ENCODE measurements at places on chromosomes 4 and X. TPM values are rescaled to one million over a fixed set of nuclear protein-coding genes. Genes with fewer than 3 reads are reported as not detected.

CTAG1B gene
- not detected for total RNA-seq

CYTL1 gene
- total RNA-seq, result 1.1 TPM

RRH gene
- 1.1 TPM for total RNA-seq

CDX4 gene
- not detected for total RNA-seq

TLR10 gene
- total RNA-seq, result 2.5 TPM

DNA sequence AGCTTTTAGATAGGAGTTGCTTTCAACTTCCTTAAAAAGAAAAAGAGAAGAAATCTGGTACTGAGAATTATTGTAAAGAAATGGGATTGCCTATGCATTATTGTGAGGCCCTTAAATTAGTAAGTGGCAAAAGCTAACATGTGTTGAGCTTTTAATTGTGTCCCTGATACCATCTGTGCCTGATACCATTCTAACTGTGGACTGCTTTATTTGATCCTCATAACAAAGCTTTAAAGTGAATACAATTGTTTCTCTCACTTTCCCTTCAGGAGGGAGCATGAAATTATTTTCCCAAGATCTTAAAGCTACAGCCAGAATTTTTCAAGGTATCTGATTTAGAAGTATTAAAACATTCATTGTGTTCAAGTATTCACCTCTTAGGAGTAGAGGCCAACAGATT lies 9.9 kb downstream of the KCTD8 start:
- DNase-seq, result no peak

- no peak for DNase-seq
Observed at GRCh38 chrX:120365320-120365719, 3.4 kb downstream of the ATP1B4 start.

GRCh38 chr4:139966383-139966782 lies 187.6 kb downstream of the MAML3 start:
- DNase-seq, result no peak

DNA sequence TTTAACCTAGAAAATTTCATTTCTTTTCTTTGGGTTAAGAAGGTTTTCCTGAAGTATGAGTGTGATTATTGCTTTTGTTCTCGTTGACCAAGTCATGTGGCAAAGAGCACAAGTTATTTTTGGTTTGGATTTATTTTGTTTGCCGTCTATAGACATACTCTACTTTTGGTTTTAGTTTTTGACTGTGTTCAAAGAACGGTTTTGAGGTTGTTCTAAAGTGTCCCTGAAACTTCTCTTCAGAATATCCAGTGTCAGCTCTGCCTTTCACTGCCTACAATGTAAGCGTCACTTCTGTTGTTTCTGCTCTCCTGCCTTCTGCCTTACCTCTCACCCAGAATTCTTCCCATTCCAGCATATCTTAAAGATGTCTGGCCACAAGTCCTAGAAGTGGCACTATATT lies 812.2 kb downstream of the C4orf33 start:
- DNase-seq, result no peak

GRCh38 chr4:67083496-67083895 lies 461.8 kb downstream of the CENPC start:
- no peak for DNase-seq

DNA sequence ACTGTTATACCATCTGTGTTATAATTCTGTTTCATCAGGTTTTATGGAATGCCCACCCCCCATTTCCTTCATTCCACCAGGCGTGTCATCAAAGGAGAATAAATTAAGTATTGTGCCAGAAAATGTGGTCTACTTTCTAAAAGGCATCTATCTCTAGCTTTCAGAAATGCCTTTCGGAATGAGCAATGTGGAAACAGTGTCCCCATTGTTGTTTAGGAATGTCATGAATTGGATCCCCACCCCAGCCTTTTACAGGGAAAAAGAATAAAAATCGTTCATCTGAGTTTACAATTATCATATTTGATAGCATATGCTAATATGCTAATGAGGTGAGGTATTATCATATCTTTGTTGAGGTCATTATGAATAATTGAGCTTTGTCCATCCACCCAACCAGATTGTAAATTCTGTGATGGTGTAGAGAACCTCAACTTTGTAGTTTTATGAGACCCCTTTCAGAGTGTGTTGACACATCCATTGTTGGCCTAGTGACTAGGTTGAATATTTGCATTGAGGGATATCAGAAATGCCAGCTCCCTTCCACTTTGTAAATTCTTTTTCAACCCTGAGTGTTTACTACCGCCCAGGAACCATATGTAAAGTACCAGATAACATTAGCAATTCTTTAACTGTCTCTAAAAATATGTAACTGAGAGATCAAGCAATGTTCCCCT lies 56.2 kb upstream of the CCDC160 start:
- DNase-seq, result no peak

DNA sequence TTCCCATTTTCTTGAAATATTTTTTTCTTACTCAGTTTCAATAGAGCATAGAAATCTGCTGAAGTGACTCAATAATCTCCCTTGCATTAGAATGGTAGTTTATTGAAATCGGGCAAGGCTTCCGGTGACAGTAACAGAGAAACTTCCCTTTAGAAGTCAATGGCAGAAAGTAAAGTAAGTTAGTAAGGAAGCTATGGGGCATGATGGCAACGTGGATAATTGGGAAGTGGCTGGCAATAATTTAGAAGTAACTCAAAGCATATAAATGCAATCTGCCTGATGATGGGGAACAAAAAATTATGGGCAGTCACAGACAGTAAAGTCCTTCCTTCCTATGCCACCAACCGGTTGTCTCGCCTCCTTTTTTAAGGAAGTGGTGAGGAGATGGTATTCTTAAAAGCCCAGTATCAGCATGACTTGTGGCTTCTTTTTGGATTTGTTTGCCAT lies 7.6 kb downstream of the CYBB start:
- DNase-seq, result no peak

GRCh38 chr4:111127841-111128240 lies 505.0 kb upstream of the PITX2 start:
- no peak for DNase-seq

GRCh38 chr4:155659176-155659575 lies 7.5 kb upstream of the GUCY1A1 start:
- no peak for DNase-seq

- DNase-seq, result no peak
Observed at GRCh38 chrX:80223982-80224579, 196.2 kb upstream of the TENT5D start.

DNA sequence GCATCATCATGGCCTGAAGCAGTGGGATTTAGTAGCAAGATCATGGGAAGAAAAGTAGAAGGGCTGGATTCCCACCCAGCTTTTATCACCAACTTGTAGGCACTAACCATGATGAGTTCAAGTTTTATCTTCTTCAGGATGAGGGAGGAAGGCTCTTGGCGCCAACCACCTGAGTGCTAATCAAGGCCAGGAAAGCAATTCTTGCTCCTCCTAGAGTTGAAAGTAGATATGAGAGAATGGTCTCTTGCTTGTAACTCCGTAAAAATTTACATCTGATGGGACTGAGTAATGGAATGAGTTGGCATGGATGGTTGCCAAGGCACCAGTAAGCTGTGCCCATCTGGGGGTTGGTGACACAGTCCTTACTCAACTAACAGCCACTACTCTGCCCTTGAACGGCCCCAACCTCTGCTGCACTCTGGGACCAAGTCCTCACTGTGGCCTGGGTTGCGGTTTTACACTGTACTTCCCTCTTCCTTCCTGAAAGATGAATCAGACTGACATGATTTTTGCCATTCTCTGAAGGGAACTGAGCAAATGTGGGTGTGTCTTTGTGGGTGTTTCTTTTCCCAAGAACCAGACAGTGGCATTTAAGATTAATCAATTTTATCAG lies 39.4 kb upstream of the NDP start:
- DNase-seq, result no peak

DNA sequence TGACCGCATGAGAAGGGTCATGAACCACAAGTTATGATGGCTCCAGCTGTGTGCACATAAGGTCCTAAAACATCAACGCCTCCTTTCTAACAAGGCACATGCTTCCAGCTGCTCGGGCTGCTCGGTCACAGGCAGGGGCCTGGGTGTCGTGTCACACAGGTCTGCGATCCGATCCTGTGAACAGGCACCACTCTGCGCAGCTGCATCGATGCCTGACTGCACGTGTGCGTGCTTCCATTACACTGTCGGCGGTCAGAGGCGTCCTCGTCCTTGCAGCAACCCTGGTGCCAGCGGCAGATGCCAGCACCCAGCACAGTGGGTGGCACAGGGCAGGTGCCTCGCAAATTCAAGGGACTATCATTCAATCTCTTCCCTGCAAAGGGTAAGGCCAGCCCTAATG lies 23.9 kb downstream of the ZFYVE28 start:
- no peak for DNase-seq

DNA sequence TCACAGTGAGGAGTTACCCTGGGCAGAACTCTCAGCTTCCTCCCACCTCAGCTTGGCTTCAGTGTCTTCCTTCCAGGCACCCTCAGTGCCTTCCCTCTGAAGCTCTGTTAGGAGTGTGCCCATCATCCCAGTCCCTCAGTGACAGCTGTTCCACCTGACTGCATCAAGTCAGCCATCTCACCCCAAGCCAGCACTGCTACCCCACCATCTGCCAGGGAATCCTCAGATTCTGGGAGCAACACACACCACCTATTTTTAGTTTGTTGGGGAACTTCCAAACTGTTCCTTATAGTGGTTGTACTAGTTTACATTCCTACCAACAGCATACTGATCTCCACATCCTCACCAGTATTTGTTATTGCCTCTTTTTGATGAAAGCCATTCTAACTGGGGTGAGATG lies 182.9 kb downstream of the RELL1 start:
- DNase-seq, result no peak

GRCh38 chr4:187714957-187715356 lies 280.6 kb upstream of the ZFP42 start:
- DNase-seq, result no peak

GRCh38 chr4:2934077-2934812 lies 29.0 kb downstream of the NOP14 start:
- no peak for DNase-seq

DNA sequence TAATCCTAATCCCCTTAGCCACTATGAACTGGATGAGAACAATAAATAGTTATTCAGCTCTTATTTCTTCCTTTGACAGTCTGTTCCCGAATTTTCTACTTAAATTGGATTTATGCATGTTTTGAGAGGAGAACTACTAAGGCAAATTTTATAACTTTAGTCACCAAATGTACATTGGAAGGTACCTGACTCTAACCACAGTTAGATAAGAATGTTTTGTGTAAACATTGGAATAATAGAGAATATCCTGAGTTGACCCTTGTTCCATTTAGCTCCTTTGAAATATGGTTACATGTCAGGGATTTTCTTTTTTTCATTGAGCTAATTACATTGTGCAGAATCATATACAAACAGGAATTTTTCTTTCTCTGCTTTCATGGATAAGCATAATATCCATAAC lies 202.6 kb downstream of the TLL1 start:
- no peak for DNase-seq

GRCh38 chr4:97845758-97846157 lies 297.5 kb downstream of the STPG2 start:
- DNase-seq, result no peak

- no peak for DNase-seq
Observed at GRCh38 chrX:40310447-40310846, 212.7 kb upstream of the BCOR start.

DNA sequence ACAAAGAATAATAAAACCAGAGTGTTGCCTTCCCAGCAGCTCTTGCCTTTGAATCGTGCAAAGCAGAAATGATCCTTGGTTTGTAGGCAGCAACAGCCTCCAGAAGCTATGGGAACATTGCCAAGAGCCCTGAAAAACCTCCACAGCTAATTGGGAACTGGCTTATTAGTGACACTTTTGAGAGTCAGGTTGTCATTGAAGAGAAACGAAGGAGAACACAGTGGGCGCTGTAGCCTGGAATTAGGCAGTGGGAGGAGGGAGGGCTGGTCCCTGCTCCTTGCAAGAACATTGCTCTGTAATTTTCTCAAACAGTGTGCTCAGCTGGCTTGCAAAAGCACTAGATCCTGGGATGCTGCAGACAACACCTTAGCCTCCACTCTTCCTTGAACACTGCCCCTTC lies 331.5 kb upstream of the EMCN start:
- DNase-seq, result no peak

- no peak for DNase-seq
Observed at GRCh38 chrX:69313617-69314290, 148.5 kb upstream of the PJA1 start.

GRCh38 chrX:68072041-68072440 lies 361.3 kb downstream of the OPHN1 start:
- DNase-seq, result no peak

GRCh38 chrX:2434270-2435163 lies 66.3 kb downstream of the DHRSX start:
- DNase-seq, result no peak

- DNase-seq, result no peak
Observed at GRCh38 chr4:162943263-162943662, 223.4 kb downstream of the NAF1 start.

GRCh38 chr4:72677886-72678285 lies 108.9 kb upstream of the ADAMTS3 start:
- no peak for DNase-seq
